ENCODE measurements at places on chromosomes 1 and 21.

- no peak for DNase-seq
These were observed 4.2 kb downstream of the SFPQ start for GRCh38 chr1:35188578-35189392.

GRCh38 chr1:225987491-225988316, 11.4 kb downstream of the SDE2 start:
- DNase-seq = peak; percentile 59

- no peak for DNase-seq
These were observed 79.6 kb downstream of the NME7 start for GRCh38 chr1:169288011-169288414.

DNA sequence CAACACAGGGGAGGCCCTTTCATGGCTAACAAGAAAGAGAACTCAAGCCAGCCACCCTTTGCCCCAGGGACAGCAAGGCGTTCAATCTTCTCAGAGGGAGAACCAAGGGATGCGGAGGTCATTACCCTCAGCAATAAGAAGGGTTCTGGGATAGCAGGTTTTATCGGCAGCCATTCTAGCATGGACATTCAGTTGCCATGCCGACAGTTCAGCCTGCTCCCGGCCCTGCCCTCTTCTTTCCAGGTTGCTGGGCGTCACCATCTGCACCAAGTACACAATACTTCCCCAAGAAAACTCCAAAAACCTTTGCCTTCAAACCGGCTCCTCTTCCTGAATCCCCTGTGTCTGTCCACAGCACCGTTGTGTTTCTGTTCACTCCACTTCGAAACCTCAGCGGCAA, 47.1 kb downstream of the SYT2 start:
- DNase-seq = no peak

DNA sequence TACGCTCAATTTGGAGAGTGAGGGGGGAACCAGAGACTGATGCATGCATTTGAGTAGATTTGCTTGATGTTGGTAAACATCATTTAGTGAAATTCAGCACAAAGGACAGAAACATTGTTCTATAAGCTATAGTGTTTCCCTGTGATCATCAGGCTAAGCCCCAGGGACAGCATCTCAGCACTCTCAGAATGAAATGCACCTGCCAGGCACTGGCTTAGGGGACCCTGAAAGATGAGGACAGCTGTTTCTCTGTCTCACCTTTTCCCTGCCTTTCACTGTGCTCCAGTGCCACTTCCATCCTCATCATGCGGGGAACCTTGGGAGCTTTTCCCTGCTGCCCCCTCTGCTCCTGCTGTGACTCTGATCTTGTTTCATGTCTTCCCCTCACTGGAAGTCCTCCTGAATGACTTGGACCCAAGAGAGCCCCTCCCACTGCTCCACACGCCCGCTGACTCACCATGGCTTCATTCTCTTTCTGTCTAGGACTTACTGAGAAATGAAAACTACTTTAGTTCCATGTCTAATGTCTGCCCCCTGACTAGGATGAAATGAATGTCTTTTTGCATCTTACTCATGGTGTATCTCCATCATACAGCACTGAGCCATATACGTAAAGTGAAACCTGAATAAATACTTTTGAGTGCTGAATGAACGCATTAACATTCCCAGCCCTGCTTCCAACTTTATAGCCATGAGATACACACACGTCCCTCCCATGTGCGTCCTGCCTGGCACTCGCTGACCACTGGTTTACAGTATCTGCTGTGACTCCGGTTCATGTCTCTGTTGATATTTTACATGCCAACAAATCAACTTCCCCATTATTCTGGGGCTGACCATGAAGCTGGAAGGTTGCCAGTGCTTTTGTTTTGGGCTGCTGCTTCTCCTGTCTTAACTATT, 182.0 kb downstream of the PCP4 start:
- no peak for DNase-seq

DNA sequence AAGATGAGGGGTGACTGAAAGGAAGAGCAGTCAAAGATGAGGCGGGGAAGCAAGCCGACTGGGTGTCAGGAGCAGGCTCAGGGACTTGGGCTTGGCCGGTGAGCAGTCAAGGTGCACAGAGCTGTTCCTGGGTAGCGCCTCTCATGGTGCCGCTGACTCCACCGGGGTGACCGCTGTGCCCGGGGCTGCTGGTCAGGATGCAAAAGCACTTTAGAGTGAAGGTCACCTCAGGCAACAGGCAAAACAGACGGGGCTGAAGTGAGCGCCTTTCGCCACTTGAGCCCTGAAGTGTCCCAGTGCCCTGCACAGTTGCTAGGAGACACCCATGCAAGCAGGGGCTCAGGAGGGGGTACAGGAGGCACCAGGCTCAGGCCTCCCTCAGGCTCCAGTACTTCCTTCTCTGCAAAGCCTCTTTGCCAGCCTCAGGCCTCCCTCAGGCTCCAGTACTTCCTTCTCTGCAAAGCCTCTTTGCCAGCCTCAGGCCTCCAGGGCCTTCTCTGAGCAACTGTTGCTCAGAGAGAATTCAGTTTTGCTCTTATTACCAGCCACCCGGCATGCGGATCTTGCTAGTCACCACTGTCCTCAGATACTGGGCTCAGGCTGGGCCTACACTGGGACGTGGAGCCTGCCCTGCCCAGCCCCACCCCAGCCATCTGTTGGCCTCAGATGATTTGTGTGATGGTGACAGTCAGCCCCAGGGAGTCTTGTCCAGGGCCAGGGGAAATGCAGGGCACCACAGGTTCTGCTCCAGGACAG, 99.7 kb upstream of the IRF2BP2 start:
- DNase-seq = no peak

DNA sequence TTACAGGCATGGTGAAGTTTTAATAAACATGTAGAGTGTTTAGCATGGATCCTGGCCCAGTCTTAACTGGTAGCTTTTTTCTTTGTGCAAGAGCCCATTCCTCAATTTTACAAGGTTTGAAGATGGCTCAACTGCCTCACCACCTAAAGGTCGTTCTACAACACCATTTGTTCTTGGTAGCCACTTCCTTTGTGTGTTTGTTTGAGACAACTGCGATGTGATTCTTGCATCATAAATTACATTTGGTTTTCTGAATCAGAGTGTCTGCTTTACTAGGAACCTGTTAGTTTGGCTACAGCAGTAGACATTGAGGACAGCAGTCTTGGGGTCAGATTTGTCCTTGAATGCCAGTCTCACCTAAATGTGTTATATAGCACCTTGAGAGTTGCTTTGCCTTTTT, 3.3 kb downstream of the PLEKHM2 start:
- DNase-seq = no peak
